AG10803 (cell line): ENCODE measurements at places on chromosomes 12 and 14.

DNA sequence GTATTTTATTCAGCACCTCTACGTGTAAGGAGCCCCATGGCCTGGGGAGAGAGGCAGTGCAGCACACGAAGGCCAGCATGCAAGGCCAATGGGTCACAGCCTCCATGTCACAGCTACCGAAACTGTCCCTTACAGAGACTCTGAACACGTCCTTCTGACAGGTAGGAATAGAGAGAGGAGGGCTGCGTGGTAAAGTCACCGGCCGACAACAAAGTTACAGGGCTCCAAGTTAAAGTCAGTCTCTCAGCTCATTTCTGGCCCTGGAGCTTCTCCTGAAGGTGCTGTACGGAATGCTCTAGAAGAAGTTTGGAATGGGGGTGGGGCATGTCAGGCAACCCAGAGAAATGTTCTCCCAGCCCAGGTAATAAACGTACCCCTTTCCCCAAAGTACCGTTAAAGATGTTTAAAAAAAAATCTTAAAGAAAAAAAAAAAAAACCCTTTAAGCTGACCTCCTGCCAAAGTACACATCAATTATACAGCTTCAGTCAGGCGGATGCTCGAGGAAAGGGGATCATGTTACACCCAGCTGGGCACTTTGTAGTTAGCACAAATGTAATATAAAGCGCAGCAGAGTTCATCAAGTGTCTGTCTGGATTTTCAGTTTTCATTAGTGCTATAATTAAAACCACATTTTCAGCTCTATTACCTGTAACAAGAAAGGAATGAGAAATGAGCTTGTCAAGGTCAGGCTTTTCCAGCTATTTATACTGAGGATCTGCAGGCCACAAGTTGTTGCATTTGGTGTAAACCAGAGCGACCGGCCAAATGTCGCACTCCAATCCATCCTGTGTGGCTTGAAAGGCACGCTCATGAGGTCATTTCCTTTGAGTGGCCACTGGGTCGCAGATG, 53.3 kb upstream of the CDKN3 start:
- no peak for DNase-seq

- DNase-seq = no peak
Observed at GRCh38 chr12:15520844-15521243, 198.5 kb downstream of the PTPRO start.

GRCh38 chr12:115998119-115998633, 279.3 kb downstream of the MED13L start:
- peak; percentile 67 for DNase-seq

DNA sequence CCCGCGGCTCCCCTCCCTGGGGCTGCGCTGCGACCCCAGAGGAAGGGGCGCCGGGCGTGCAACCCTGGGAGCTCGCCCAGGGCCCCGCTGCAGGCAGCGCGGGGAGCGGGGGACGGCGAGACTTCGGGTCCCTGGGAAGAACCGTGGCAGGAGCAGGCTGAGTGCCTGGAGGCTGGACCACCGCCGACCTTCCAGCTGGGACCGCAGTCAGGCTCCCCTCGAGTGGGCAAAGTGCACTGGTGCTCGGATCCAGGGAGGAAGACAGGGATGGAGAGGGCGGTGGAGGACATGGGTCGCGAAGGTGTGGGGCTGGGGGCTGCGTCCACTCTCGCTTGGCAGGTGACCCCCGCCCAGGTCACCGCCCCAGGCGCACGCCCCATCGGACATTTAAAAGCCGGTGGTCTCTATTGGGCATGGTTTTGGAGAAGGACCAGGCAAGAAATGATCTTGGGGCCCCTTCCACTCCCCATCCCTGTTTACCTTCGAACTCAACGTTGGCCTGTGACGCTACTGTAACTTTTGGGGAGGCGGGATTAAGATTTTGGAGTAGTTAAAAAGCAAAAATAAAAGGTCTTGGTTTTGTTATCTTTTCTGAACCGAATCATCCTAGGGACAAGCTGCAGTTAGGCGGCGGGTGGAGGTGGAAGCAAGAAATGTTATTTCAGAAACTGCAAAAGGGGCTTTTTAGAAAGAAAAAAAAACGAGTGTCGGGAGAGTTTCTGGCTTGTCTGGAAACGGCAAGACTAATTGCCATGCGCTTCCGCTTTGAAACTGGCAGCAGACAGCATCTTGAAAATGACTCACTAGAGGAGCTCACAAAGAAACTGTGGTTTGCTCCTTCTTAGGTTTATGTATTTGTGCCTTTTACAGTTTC, 1.0 kb downstream of the ELK3 start:
- DNase-seq = peak; percentile 84

DNA sequence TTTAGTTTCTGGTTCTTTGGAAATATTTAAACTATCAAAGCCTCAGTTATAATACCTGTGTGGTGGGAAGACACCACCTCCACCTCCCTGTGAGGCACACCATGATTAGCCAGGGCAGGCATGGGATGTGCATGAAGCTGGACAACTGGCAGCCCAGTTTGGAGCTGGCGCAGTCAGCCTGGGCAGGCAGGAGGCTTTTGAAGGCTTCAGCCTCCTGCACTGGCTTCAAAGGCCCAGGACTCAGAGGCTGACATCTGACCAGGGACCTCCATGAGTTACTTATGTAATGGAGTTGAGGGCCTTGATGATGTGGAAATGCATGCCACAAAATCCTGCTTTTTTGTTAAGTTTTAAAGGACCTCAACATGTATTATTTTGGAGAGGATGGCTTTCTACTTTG, 30.3 kb downstream of the C14orf132 start:
- DNase-seq = no peak

DNA sequence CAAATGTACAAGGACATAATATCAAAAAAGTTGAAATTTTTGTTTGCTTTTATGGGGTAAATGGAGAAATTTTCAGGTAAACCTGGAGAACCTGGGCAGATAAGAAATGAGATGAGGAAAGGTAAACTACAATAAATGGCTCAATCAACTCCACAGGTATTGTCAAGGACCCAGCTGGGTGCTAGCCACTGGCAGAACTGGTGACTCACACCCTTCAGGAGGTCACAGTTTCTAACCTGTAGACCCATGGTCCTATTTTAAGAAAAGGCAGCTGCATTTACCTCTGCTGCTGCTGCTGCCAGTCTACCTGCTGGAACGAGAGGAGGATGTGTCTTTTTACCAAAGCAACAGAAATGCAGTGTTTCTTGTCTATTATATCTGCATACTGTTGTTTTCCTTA, 226.6 kb downstream of the ALG10B start:
- no peak for DNase-seq

- no peak for DNase-seq
Observed at GRCh38 chr12:19916974-19917373, 451.4 kb upstream of the PDE3A start.

DNA sequence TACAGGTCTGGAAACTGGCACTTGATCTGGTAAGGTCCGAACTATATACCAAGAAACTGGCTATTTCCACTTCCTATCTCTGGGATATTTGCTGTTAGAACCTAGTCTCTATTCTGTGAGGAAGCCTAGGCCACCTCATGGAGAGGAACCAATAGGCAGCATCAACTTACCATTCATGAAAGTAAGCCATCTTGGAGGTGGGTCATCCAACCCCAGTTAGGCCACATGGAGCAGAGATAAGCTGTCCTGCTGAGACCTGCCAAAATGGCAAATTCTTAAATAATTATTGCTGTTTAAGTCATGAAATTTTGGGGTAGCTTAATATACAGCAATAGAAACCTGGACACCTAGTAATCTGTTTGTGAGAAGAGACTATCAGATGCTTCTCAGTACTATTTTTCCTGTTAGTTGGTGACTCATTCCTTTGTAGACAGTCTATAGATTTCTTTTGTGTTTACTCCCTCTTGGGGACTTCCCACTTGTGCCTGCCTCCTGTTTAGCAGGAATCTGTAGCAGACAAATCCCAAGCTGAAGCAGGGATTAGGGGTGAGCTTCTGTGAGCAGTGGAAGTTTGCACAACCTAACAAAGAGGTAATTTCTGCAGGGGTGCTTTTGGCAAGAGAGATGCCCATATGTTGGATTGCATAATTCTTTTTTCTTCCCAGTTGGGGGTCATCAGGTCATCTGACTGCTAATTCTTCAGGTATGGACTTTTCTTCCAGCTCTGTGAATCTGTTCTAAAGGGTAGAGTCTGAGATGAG, 136.8 kb downstream of the IGF1 start:
- no peak for DNase-seq

DNA sequence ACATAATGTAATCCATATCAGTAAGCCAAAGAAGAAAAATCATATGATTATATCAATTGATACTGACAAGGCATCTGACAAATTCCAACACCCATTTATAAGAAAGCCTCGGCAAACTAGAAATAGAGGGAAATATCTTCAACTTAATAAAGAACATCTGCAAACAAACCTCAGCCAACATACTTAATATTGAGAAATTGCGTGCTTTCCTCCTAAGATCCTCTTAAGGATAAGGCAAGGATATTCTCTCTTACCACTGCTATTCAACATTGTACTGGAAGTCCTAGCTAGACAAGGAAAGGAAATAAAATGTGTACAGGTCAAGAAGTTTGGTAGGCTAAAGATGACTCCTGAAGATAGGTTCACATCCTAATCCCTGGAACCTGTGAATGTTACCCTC, 115.9 kb downstream of the DERA start:
- peak; percentile 86 for DNase-seq

DNA sequence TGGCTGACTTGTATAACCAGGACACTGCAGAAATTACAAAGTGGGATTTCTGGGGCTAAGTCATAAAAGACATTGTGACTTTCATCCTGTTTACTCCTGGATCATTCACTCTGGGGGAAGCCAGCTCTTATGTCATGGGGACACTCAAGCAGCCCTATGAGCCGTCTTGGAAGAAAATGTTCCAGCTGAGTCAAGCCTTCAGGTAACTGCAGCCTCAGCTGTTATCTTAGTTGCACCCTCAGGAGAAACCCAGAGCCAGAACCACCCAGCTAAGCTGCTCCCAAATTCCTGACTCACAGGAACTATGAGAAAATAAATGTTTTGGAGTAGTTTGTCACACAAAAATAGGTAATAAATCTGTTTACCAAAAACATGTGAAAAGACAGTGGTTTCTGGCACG, 43.1 kb upstream of the GXYLT1 start:
- DNase-seq = peak; percentile 7

DNA sequence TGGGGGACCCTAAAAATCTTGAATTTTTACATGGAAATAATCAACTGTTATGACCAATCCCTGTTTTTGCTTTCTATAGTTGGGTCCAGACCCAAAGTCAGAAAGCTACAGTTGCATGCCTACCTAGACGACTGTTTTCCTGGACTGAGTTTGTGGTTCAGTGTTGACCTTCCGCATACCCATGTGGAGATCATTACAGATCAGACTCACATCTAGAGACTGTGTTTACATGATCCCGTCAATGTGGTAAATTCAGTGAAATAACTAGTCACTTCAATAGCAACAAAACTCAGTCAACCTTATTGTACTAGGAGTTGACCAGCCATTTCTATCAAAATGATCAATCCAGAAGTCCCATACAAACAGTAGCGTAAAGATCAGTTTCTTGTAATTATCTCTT, 257.6 kb downstream of the EGLN3 start:
- peak; percentile 85 for DNase-seq

DNA sequence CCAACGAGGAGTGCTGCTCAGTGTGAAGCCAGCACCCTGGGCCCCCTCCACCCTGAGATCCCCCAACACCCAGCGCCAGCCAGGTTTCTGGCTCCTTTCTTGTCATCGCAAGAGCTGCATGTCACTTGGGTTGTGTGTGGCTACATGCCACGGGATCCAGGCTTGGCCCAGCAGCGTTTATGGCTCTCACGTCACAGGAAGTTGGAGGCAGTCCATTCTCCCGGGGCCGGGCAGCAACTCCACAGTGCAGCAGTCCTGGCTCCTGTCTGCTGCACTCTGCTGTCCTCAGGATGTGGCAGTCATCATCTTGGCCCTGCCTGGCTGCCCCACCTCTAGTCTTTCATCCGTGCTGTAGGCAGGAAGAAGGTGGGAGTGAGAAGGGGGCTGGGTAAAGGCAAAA, 78.3 kb downstream of the AACS start:
- DNase-seq = peak; percentile 71

DNA sequence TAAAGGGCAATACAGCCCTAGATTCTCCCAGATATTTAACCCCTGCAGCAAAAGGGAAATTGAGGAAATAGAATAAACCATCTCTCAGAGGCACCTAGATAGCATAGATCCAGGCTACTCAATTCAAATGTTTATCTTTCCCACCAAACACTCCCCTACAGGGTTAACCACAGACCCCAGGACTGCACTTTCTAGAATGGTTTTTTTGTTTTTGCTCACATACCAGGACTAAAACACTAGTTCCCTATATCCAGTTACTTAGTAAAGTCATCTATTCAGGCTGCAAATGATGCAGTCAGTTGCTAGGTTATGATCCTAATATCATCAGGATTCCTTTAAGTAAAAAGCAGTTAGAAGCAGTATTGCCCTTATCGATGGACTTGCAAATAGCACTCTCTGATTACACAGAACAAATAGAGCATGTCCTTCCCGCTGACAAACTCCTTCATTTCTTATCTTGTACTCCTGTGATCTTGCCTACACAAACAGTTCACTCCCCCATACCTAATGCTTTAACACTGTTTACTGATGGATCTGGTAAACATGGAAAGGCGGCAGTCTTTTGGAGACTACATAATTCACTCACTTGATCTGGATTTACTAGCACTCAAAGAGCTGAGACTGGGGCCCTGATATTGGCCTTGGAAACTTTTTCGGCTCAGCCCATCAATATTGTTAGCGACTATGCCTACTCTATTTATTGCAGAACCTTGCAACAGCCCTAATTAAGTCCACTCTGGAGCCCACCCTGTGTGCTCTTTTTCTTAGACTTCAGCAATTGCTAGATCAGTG, 257.2 kb upstream of the DIO2 start:
- no peak for DNase-seq

DNA sequence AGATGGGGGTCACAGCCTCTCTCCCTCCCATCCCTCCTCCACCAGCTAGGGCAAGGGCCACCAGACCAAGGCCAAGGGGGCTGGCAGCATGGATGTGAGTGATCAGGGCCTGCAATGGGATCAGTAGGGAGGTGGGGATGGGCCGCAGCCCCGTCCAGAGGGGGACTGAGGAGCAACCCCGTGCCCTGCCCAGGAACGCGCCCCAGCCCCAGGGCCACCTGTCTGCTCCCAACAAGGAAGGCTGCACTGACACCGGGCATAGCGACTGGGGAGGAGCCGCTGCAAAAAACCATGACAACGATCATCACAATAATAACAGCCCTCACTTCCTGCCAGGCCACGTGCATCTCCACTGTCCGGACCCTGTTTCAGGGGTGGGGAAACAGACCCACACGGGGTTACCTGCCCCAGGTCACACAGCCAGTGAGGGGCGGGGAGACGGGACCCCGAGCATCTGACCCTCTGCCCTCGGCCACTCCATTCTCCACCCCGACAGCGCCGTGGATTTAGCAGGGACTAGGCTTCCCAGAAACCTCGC, 24.3 kb downstream of the NCOR2 start:
- peak; percentile 59 for DNase-seq

DNA sequence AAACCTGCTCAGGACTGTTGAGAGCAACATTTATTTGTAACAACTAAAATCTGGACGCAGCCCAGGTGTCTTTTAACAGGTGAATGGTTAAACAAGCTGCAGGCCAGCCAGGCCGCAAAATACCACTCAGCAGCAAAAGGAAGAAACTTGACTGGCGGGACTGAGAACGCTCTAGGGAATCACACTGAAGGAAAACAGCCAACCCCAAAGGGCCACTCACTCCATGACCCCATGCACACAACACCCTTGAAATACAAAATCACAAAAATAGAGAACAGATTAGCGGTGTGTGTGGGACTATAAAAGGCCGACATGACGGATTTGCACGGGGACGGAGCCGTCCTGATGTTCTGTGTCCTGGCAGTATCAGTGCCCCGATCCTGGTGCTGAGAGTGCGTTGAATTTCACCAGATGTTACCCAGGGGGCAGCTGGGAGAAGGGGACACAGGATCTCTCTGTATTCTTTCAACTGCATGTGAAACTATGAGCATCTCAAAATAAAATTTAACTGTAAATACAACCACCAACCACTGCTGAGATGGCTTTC, 23.0 kb downstream of the VPS37B start:
- DNase-seq = no peak
